Fibroblast of upper back skin (primary cell): ENCODE measurements at places on chromosomes 13 and 19.

DNA sequence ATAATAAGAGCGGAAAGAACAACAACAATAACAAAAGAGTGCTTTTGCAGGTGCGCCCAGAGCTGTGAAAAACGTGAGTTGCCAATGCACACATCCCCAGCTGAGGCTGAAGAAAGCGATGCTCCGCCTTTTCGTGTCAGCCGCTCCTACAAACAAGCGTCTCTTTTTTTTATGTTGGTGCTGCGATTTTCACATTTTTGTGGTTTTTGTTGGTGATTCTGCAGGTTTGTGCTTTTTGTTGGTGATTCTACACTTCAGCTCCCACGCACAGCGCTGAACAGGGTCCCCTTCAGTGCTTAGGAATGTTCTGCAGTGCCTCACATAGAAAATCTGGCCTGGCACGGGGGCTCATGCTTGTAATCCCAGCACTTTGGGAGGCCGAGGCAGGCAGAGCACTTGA, 7.3 kb upstream of the SBK3 start:
- peak; percentile 86 for DNase-seq

DNA sequence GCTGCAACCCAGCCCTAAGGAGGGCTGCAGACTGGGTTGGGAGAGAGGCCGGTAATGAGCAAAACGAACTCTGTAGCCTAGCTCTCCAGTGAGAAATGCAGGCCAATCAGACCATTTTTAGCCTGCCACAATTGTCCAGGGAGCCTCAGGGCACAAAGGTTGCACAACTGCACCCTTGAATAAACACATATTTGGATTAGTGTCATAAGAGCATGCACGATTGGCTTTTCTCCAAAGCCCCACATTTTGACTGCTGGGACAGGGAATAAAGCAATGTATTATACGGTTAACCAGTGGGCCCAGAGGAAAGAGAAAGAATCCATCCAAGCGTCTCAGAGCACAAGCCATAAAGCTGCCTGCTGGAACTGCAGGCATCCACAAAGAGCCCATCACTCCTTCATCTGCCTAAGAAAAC, 729.4 kb upstream of the SGCG start:
- peak; percentile 23 for DNase-seq

GRCh38 chr13:102830646-102831045, 15.2 kb upstream of the ERCC5 start:
- no peak for DNase-seq

- DNase-seq, result no peak
Measured at GRCh38 chr13:60275208-60275607, 111.5 kb upstream of the DIAPH3 start.

- DNase-seq, result no peak
Measured at GRCh38 chr19:5743630-5744029, 23.2 kb downstream of the CATSPERD start.

- no peak for DNase-seq
Measured at GRCh38 chr13:40002016-40002415, 346.6 kb downstream of the COG6 start.

DNA sequence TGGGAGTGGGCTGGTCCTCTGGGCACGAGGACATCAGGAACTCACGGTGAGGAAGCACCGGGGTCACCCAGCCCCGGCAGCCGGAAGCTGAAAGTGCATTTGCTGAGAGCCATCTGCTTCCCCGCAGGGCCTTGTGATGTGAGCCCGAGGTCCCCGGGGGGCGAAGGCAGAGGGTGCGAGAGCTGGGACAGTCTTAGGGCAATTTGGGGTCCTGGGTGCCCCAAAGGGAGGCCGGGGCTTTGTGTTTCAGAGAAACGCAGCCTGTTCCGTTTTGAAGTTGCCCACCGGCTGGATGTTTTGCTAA, 4.8 kb downstream of the F2RL3 start:
- DNase-seq, result no peak

DNA sequence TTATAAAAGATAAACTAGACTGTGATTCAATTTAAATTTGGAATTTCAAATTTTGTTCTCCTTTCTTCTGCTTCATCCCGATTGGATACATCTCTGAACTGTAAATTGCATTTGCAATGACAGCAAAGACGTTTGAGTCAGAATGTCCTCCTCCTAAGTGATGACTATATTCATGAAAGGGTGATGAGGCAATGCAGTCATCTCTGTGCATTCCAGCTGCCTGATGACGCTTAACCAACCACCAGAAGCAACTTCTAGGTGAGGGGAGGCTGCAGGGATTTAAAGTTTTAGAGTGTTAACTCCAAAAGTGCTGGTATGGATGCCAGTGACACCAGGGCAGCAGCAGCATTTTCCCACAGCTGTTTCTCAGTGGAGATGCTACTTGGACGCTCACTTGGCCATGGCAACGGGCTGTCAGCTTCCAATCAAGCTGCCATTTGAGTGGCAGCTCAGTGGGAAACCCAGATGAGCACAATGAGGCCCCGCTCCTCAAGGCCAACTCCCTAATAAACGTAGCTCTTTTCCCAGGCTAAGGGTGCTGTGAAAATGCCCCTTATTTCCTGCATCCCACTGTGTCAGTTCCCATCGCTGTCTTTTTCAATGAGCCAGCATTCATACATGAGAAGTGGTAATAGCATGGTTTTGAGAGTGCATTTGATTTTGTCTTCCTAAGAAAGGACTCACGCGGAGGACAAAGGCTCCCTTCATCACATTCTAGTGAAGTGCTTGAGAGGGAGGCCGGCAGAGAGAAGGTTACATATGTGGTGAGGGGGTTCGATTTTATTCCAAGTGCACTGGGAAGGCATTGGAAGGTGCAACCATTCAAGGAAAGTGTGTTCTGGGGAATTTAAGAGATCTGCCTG, 45.2 kb upstream of the AMER2 start:
- DNase-seq, result peak; percentile 36

DNA sequence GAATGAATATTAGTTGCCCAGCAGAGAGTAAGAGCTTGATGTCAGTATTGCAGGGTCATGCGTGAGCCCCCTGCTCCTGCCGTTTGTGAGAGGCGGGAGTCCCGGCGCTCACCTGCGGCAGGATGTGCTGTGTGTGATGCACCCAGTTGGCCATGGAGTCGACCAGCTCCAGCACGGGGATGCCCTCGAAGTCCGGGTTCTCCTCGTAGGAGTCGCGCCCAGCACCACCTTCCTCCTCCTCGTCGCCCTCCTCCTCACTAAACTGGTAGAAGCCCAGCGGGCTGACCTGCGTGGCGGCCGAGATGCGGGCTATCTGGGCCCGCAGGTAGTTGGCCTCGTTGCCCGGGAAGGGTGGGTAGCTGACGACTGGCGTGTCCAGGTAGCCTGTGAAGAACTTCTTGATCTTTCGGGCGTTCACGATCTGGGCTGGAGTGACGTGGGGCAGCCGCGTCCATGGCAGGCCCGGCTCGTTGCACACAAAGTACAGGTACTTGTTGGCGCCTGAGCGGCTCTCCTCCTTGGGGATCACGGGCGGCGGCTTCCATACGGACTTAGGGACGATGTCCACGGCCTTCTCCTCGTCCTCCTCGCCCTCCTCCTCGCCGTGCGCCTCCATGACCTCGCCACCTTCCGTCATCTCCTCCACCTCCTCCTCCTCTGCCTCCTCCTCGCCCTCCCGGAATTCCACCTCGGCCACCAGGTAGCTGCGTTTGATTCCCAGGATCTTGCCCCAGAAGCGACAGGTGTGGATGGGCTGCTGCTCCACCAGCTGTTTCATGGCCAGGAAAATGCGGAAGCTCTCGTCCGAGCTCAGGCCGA, 10.8 kb downstream of the RSPH6A start:
- DNase-seq, result no peak

DNA sequence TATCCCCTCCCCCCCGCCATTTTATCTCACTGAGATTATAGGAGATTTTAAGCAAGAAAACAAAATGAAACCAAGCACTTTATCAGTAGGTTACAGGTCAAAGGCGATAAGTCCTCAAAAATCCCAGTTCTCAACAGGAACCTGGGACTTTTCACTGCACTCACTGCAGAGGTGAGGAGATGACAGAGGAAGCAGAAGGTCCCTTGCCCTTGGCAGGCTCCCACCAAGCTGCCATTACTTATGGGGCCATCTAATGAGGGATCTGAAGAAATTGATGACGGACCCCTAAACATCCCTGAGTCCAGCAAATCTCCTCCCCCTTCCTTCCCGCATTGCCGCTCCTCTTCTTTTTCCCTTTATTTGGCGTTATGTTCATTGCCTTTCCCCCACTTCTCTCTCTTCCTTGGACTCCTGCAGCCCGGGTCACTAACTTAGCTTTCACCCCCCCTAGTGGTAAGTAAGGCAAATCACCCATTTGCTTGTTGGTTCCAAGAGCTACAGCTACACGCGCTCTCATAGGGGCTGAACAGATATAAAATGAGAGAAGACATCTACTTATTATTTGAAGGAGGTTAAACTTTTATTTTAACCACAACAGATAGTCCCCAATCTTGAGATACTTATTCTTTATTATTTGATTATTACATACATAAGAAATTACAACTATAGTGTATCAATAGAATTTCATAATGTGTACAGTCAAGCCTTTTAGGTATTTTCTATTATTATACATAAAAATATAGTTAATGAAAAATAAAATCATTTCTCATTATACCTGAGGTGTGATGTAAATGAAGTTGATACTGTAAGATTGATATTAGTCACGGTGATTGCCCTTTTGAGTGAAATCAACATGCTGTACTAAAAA, 52.0 kb upstream of the ARGLU1 start:
- peak; percentile 60 for DNase-seq

GRCh38 chr19:44903602-44904425, 1.8 kb upstream of the APOE start:
- DNase-seq, result peak; percentile 47

- DNase-seq, result no peak
Measured at GRCh38 chr13:37515226-37515625, 83.3 kb downstream of the POSTN start.

DNA sequence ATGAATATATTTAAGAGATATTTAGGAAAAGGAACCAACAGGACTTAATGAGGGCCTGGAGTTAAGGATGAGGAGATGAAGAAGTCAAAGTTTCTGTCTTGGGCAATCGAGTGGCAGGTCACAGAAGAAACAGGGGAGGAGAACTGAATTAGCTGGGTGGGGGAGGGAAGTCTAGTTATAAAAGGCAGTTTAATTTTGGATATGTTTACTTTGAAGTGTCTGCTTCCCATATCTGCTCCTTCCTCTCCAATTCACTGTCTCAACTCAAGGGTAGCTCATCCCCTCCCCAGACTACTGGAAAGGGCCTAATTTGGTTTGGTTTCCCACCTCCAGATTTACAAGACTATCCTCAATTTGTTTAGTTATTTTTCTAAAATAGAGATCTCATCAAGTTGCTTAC, 195.9 kb downstream of the VWA8 start:
- DNase-seq, result no peak

DNA sequence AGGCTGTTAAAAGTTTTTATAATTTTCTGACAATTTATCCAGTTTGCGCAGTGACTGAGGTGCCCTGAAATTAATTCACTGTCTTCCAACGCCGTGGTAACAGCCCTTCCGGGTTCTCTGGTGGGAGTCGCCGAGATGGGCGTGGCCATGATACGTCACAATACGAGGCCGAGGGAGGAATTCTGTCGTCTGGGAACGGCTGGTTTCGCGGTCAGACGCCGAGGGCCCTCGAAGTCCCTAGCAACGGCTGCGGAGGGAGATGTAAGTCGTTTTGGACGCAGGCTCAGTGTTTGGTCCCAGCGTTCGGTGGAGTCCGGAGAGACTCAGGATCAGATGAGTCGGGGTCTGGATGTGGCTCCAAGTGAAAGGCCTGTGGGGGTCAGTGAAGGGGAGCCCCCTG, 21.7 kb downstream of the ZNF613 start:
- DNase-seq, result peak; percentile 6

DNA sequence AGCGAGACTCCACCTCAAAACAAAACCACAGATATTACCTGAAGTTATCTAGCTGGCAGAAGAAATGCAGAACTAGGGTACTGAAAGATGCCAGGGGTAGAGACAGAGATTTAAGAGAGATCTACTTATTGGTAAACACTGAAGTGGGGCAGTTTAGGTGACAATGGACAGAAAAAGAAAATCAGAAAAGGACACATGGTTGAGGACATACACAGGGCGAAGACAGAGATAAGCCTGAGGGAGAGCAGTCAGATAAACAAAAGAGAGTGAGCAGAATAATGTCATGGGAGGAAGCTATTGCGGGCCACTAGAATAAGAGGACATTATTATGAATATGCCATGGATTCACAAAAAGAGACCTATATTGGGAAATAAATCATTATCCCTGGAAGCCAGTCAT, 3.3 kb downstream of the NEK5 start:
- no peak for DNase-seq

- DNase-seq, result no peak
Measured at GRCh38 chr19:6041991-6042481, 64.1 kb upstream of the RANBP3 start.

DNA sequence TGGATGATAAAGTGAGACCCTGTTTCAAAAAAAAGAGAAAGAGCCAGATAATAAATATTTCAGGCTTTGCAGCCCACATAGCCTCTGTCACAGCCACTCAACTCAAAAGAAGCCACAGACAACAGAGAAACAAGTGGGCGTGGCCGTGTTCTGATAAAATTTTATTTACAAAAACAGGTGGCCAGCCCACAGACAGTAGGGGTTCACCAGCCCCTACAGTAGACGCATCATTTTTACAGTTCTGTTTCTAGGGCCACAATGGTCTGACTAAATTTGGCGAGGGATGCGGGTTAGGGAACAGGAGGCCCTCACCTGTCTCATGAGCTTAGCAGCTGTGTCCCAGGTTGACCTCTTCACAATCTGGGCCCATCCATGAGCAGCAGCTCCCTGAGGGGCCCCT, 59.5 kb downstream of the ARHGEF18 start:
- DNase-seq, result no peak
